ENCODE measurements at places on chromosomes 1 and 21. TPM values are rescaled to one million over a fixed set of nuclear protein-coding genes. Genes with fewer than 3 reads are reported as not detected.

The AGTRAP gene
- 60.9 TPM for total RNA-seq

The KAZN gene
- total RNA-seq: 7.6 TPM

GRCh38 chr1:178143730-178144690 lies 50.1 kb downstream of the RASAL2 start:
- H3K27me3 ChIP-seq: no peaks in the 10 kb centered on the region
- DNase-seq: no peak
- no peak overlapping the region for H3K4me3 ChIP-seq
- no peak overlapping the region for H3K27ac ChIP-seq
- no peaks in the 10 kb centered on the region for H3K4me1 ChIP-seq

DNA sequence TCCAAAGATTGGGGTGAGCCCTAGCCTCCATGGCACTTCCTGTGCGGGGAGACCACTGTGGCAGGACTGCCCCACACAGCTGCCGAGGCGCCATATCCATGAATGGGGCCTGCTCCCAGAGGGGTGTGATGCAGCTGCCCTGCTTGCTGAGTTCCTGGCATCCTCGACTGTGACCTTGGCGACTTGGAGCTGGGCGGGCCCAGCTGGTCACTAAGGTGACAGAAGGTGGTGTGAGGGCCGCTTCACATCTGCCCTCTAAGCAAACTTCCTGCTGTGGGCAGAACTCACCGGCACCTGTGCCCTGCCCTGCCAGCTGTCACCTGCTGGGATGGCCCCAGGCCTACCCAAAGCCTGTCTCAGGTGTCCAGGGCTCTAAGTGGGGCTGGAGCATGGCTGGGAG lies 9.0 kb downstream of the TMEM61 start:
- no peaks in the 10 kb centered on the region for H3K36me3 ChIP-seq
- peaks cover 5% of the 10 kb centered on the region for H3K4me1 ChIP-seq
- no peak overlapping the region for H3K4me3 ChIP-seq
- H3K27me3 ChIP-seq: no peaks in the 10 kb centered on the region
- H3K27ac ChIP-seq: no peak overlapping the region

DNA sequence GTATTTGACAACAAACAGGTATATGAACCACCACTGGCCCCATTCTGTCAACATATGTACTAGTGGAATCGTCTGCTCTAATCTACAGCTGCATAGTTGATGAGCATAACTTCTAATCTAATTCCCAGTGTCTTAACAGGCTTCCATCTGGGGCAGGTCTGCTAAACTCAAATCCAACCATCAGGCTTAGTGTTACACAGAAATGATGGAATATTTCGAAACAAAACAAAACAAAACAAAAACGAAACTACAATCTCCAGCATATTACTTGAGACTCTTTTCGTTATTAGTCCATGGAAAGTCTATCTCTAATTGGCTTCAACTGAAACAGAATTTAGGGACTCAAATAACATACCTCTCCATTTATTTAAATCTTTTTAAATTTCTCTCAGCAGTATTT lies 37.6 kb downstream of the DIPK1A start:
- H3K4me3 ChIP-seq: no peak overlapping the region
- no peak for DNase-seq
- no peak overlapping the region for H3K27ac ChIP-seq
- H3K36me3 ChIP-seq: peaks cover 6% of the 10 kb centered on the region
- H3K4me1 ChIP-seq: no peaks in the 10 kb centered on the region
- H3K27me3 ChIP-seq: no peaks in the 10 kb centered on the region

DNA sequence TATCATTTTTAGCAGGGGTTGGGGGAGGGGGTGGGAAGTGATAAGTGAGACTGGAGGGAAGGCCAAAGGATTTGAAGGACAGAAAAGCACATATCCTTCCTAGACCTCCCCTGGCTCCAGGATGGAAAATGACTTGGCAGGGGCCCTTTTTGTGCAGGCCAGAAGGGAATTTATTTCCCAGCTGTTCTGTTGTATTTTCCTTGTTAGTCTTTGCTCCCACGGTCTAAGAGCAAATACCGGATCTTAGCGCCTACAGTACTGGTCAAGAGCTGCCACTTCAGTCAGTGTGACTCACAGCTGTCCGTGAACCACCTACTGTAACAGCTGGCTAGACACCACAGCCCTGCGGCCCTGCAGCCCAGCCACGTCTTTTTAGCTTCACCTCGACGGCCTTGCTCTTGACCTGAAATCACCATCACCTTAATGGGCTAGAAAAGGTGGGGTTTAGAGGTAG lies 51.0 kb upstream of the ERRFI1 start:
- no peak overlapping the region for H3K27ac ChIP-seq
- no peaks in the 10 kb centered on the region for H3K36me3 ChIP-seq
- DNase-seq: peak; percentile 41
- H3K4me1 ChIP-seq: peaks cover 6% of the 10 kb centered on the region

- no peaks in the 10 kb centered on the region for H3K27me3 ChIP-seq
- no peak overlapping the region for H3K4me3 ChIP-seq
- H3K36me3 ChIP-seq: no peaks in the 10 kb centered on the region
- H3K4me1 ChIP-seq: no peaks in the 10 kb centered on the region
- H3K27ac ChIP-seq: no peak overlapping the region
Measured at GRCh38 chr1:157356601-157357000, 195.7 kb downstream of the FCRL5 start.

- H3K27ac ChIP-seq: no peak overlapping the region
- DNase-seq: no peak
- no peaks in the 10 kb centered on the region for H3K4me1 ChIP-seq
- H3K36me3 ChIP-seq: no peaks in the 10 kb centered on the region
Measured at GRCh38 chr21:32698971-32699693, 28.7 kb downstream of the SYNJ1 start.

DNA sequence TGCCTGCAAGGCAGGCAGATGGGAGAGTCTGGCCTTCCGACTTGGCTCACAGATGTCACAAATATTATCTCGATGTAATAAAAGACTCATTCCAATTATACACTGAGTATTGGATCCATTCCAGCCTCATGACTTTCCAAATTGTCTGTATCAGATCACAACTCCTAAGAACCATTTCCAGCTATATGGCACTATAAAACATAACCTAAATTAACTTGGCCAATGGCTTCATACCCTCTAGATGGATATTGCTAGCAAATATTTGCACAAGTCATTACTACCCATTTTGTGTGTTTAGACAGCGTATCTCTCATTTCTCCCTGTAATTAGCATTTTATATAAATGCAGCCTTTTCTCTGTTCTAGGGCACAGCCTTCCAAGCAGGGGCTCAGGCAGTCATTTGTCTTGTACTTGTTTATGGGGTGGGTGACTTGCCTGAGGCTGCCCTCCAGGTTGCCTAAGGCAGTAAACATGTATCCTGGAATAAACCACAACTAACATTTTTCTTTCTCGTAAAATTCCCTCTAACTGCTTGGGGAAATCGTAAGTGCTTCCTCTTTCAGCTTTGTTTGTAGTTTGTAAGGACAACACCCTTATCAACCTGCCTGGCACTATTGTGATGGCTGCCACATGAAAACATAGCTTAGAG lies 70.6 kb upstream of the KCNJ6 start:
- no peaks in the 10 kb centered on the region for H3K27me3 ChIP-seq
- no peak for DNase-seq
- no peaks in the 10 kb centered on the region for H3K36me3 ChIP-seq
- H3K4me1 ChIP-seq: no peaks in the 10 kb centered on the region

The C1orf210 gene
- total RNA-seq: 5.9 TPM

DNA sequence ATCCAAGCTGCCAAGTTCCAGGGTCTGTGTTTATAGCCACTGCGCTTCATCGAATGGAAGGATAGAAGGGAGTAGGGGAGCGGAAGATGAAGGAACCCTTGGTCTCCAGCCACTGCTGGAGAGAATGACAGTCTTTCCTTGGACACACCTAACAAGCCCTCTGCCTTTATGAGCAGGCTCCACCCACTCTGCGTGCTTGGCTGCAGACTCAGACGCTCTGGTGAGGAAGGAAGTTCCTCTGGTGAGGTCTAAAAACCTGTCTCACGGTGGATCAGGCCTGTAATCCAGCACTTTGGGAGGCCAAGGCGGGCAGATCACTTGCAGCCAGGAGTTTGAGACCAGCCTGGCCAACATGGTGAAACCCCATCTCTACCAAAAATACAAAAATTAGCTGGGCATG lies 55.4 kb downstream of the MATN1 start:
- no peak overlapping the region for H3K4me3 ChIP-seq
- no peaks in the 10 kb centered on the region for H3K27me3 ChIP-seq
- no peak for DNase-seq
- H3K27ac ChIP-seq: no peak overlapping the region
- no peaks in the 10 kb centered on the region for H3K4me1 ChIP-seq
- no peaks in the 10 kb centered on the region for H3K36me3 ChIP-seq

The HRNR gene
- not detected for total RNA-seq

DNA sequence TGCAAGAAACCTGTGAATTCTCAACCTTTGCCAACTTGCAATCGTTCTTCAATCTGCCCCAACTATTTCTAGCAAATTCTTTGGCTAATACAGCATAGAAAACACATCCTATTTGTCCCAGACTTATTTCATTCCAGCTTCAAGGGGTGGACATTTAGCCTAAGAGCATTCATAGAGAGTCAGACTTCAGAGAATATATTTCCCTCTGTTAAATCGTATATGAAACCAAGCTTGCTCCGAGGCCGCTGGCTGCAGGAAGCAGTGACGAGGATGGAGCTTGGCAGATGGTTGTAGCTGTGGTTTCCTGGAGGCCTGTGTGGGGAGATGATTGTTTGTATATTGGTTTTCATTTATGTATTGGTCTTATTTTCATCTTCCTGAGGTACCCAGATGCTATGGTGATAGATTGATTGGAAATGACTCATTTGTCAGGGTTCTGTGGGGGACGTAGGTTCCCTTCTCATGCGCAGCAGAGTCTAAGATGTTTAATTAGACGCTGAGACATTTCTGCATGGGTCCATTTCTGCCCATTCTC lies 26.1 kb downstream of the MAN1C1 start:
- DNase-seq: no peak
- no peak overlapping the region for H3K4me3 ChIP-seq
- H3K36me3 ChIP-seq: no peaks in the 10 kb centered on the region
- no peak overlapping the region for H3K27ac ChIP-seq

- no peak for DNase-seq
- H3K27me3 ChIP-seq: no peaks in the 10 kb centered on the region
- H3K27ac ChIP-seq: no peak overlapping the region
- H3K4me3 ChIP-seq: no peak overlapping the region
Measured at GRCh38 chr1:176494436-176494835, 31.5 kb downstream of the PAPPA2 start.

GRCh38 chr1:244050835-244051444 lies at the start of gene ZBTB18:
Gene ZBTB18, plus strand, starts transcription at chr1:244051283. Its CDS starts 149 bp downstream, at chr1:244051432.
- peaks cover 5% of the 10 kb centered on the region for H3K36me3 ChIP-seq
- no peak within 1 kb of the TSS for H3K27ac ChIP-seq
- peaks cover 5% of the 10 kb centered on the region for H3K27me3 ChIP-seq
- H3K4me3 ChIP-seq: peak within 1 kb of the TSS; percentile 93
- H3K4me1 ChIP-seq: peaks cover 5% of the 10 kb centered on the region
- no peak for DNase-seq

- no peak overlapping the region for H3K27ac ChIP-seq
- no peaks in the 10 kb centered on the region for H3K36me3 ChIP-seq
- no peaks in the 10 kb centered on the region for H3K4me1 ChIP-seq
- H3K4me3 ChIP-seq: no peak overlapping the region
- H3K27me3 ChIP-seq: no peaks in the 10 kb centered on the region
Measured at GRCh38 chr21:38714999-38715398, 90.7 kb upstream of the ETS2 start.

DNA sequence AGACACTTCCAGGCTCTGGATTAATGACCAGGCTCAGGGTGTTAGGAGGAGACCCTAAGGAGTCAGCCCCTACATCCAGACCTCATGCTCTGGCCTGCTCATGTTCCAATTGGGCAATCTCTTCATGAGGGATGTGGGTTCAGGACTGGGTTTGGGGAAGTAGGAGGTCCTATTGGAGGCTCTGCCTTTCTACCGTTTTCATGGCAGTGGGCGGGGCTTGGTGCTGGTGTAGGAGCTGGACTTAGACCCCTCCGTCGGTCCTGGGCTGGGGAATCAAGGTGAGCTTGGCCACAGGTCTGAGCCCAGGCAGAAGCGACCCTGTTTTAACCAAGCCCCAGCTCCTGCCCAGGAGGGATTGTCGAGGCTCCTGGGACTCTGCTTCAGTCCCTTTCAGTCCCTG lies 123.4 kb downstream of the PRDM16 start:
- H3K27me3 ChIP-seq: no peaks in the 10 kb centered on the region
- no peak overlapping the region for H3K27ac ChIP-seq
- DNase-seq: no peak
- H3K4me3 ChIP-seq: no peak overlapping the region
- no peaks in the 10 kb centered on the region for H3K36me3 ChIP-seq
- no peaks in the 10 kb centered on the region for H3K4me1 ChIP-seq

DNA sequence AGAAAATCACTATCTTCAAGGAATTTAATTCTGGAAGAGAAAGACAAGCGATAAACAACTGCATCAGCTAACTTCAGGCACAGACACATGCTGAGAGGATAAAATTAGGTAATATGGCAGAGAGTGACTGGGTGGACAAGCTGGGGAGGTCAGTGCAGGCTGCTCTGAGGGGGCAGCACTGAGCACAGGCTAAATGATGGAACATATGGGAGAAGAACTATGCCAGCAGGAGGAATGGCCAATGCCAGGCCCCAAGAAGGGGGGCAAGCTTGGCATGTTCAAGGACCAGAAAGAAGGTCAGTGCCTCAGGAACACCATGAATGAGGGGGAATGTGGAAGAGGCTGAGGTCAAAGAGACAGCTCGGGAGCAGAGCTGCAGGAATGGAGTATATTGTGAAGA lies 190.7 kb upstream of the MAP1LC3C start:
- H3K4me3 ChIP-seq: no peak overlapping the region
- H3K4me1 ChIP-seq: no peaks in the 10 kb centered on the region
- no peaks in the 10 kb centered on the region for H3K36me3 ChIP-seq
- no peak for DNase-seq

The FABP3 gene
- total RNA-seq: 9.0 TPM

- H3K36me3 ChIP-seq: peaks cover 6% of the 10 kb centered on the region
- no peak overlapping the region for H3K27ac ChIP-seq
- no peaks in the 10 kb centered on the region for H3K27me3 ChIP-seq
- no peak for DNase-seq
- no peaks in the 10 kb centered on the region for H3K4me1 ChIP-seq
- H3K4me3 ChIP-seq: no peak overlapping the region
Measured at GRCh38 chr21:17406202-17406601, 106.6 kb upstream of the CXADR start.

DNA sequence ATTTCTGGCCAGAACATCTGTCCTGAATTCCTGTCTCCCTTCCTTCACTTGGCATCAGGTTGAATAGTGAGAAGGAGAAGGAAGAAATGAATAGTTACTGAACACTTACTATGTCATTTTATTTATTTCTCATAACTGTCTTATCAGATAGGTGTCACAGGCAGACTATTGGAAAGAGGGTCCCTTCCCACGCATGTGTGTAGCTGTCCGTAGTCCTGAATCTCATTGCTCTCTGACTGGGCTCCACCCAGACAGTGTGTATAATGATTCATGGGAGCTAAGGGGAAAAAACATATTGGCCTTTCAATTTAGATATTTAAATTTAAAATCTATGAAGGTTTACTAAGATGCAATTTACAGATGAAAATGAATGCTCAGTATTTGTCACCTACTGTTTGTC lies 86.1 kb downstream of the OMA1 start:
- no peak overlapping the region for H3K27ac ChIP-seq
- DNase-seq: no peak
- no peaks in the 10 kb centered on the region for H3K27me3 ChIP-seq
- no peaks in the 10 kb centered on the region for H3K36me3 ChIP-seq
- H3K4me1 ChIP-seq: no peaks in the 10 kb centered on the region
- H3K4me3 ChIP-seq: no peak overlapping the region

The LRRC41 gene
- 59.4 TPM for total RNA-seq

The SPRR1A gene
- not detected for total RNA-seq
